Right kidney (tissue), 9 donors: ENCODE measurements at places on chromosomes 5 and 9.

GRCh38 chr5:91136271-91136670, 246.8 kb downstream of the ARRDC3 start:
- no peak for DNase-seq

GRCh38 chr9:35845824-35846771, 17.1 kb downstream of the TMEM8B start:
- DNase-seq: no peak

GRCh38 chr9:113654605-113655428, 191.3 kb downstream of the RGS3 start:
- no peak for DNase-seq

DNA sequence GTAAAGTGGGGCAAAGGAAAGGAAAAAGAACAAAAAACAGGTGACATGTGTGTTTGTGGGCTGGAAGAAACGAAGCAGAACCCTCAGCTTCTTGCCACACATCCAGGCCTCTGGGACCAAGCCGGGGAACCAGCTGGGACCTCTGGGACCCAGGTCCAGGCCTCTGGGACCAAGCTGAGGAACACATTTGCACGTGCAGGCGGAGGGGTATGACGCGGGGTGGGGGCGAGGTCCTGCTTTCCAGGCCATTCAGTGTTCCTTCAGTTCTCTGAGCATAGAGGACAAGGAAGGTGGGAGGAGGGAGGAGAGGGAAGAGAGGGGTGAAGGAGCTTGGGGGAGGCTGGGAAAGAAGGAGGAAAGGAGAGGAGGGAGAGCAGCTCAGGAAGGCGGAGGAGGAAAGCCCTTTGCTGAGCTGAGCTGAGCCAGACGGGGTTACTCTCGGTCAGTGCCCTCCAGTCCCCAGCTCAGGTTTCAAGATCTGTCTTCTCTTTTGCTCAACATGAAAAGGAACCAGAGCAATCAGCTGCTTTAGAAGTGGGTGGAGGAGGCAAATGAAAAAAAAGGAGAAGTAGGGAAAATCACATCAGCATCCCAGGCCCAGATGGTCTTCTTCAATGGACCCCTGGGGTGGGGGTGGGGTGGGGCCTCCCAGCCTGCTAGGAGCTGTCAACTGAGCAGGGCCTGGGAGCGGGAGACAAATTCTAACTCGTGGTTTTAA, 59.1 kb downstream of the ABCA1 start:
- DNase-seq: peak; percentile 72

GRCh38 chr9:92807757-92808725, 43.4 kb upstream of the BICD2 start:
- DNase-seq: peak; percentile 63

DNA sequence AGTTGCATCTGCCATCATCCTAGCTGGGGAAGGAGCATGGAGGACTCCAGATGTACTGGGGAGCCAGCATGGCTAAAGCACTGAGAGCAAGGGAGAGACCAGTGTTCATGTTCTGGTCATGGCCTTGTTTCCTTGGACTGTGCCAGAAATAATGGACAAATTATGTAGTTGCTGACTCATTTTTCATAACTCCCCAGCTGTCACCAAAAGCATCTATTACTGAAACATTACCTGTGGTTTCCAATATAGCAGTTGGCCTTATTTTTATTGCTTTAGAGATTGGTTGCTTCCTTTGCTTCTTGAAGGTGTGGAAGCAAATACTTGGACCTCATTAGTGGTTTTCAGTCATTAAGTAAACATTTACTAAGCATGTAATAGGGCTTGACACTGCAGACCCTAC, 11.3 kb downstream of the RALGPS1 start:
- DNase-seq: no peak
